ENCODE measurements at places on chromosomes 6 and 20. TPM values are rescaled to one million over a fixed set of nuclear protein-coding genes. Genes with fewer than 3 reads are reported as not detected.

The ENPP5 gene
- total RNA-seq: 0.99 TPM

The MATN4 gene
- total RNA-seq: 0.99 TPM

The BPIFB1 gene
- not detected for total RNA-seq

The KCNQ2 gene
- 1.2 TPM for total RNA-seq

The BEND6 gene
- total RNA-seq: 5.6 TPM

The RAET1G gene
- total RNA-seq: 0.79 TPM

The SPATA25 gene
- 0.69 TPM for total RNA-seq

The ARMC12 gene
- total RNA-seq: not detected

The C20orf96 gene
- total RNA-seq: 4.6 TPM

The GSTA3 gene
- 0.39 TPM for total RNA-seq

The SLC26A8 gene
- 0.20 TPM for total RNA-seq

The PROCR gene
- 26.7 TPM for total RNA-seq

The RAET1L gene
- total RNA-seq: 2.8 TPM

The GHRH gene
- not detected for total RNA-seq

The SYCP2 gene
- 5.8 TPM for total RNA-seq

The FAM217A gene
- total RNA-seq: not detected

DNA sequence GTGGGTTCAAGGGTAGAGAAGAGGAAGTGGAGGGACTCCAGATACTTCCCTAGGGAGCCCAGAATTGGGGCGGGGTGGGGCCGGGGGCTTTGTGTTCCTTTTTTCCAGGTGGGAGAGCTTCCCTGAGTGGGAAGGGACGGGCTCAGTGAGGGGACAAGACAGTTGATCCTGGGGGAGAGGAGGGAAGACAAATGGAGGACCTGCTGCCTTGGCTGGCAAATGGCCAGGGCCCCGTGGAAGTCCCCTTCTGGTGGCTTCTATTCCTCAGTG lies 2.6 kb downstream of the CTSZ start:
- DNase-seq: no peak

GRCh38 chr6:38482466-38482865 lies 157.3 kb downstream of the BTBD9 start:
- no peak for DNase-seq

DNA sequence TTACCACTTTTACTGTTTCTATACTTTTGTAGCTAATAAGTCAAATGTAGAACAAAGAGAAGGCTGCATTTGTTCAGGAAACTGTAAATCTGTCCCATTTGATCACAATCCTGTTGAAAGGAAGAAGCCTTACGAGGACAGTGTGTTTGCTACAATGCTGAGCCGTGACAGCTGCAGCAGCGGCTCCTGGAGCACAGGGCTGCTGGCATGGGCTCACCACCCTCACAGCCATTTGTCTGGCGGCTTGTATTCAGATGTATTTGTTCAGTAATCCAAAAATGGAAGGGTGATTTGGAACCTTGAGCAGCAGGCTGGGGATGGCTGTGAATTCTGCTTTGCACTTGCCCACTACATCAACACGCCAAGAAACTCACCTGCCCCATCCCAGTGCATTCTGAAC lies 5.7 kb downstream of the TUBB2A start:
- DNase-seq: peak; percentile 18

GRCh38 chr6:23003671-23004467 lies 434.5 kb downstream of the HDGFL1 start:
- DNase-seq: peak; percentile 98

GRCh38 chr6:35581633-35582032 lies 68.9 kb upstream of the TULP1 start:
- no peak for DNase-seq

- peak; percentile 17 for DNase-seq
Measured at GRCh38 chr6:105835373-105835772, 250.8 kb upstream of the PRDM1 start.

GRCh38 chr20:51456511-51457509 lies 85.7 kb downstream of the NFATC2 start:
- peak; percentile 88 for DNase-seq

GRCh38 chr6:23106951-23107350 lies 537.6 kb downstream of the HDGFL1 start:
- no peak for DNase-seq

DNA sequence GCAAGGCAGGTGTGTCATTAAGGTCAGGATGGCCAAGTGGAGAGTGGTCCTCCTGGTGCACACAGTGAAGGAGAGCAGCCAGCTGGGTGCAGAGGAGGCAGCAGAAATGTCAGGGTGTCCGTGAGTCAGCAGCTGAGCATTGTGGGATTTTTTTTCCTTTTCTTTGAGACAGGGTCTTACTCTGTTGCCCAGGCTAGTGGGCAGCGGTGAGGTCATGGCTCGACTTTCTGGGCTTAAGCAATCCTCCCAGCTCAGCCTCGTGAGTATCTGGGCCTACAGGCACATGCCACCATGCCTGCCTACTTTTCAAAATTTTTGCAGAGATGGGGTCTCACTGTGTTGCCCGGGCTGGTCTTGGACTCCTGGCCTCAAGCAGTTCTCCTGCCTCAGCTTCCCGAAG lies 16.0 kb downstream of the ARID1B start:
- DNase-seq: no peak

DNA sequence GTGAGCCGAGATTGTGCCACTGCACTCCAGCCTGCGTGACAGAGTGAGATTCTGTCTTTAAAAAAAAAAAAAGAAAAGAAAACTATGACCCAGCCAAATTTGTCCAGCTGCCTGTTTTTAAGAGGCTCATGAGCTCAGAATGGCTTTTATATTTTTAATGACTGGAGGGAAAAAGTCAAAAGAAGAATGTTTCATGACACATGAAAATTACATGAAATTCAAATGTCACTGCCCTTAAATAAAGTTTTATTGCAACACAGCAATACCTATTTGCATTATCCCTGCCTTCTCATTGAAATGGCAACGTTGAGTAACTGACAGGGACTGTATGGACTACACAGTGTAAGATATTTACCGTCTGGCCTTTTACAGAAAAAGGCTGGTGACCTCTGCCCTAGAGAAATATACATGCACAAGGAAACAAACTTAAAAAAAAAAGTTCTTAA lies 11.4 kb downstream of the SENP6 start:
- no peak for DNase-seq

GRCh38 chr6:75788894-75789293 lies 39.9 kb downstream of the MYO6 start:
- DNase-seq: no peak

DNA sequence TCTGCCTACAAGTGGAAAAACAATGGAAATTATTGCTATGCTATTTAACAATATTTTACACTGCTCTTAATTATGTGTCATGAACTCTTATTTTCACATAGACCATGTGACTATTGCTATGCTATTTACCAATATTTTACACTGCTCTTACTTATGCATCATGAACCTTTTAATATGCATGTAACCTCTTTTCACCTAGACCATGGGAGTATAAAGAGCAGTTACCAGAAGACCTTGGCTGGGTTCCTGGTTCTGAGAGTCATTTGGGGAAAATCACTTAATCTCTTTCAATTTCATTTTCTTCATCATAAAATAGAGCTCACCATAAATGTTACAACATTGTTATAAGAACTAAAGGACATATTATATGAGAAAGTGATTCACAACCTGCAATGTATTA lies 223.8 kb upstream of the RNF217 start:
- DNase-seq: no peak

GRCh38 chr6:12751694-12752325 lies 35.2 kb downstream of the PHACTR1 start:
- peak; percentile 8 for DNase-seq

DNA sequence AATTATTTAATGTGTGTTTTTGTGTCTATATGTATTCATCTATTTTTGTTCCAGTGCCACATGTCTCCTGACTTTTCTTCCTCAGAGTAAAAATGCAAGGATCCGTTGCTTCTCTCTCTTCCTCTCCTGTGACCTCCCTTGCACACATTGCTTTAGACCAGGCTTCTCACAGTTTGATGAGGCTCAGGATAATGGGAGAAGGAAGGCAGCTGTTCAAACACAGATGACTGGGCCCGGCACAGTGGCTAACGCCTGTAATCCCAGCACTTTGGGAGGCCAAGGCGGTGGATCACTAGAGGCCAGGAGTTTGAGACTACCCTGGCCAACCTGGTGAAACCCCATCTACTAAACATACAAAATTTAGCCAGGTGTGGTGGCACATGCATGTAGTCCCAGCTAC lies 241.9 kb downstream of the SAMD5 start:
- no peak for DNase-seq

GRCh38 chr20:58590679-58591473 lies 60.2 kb upstream of the STX16 start:
- DNase-seq: no peak

GRCh38 chr6:134676307-134677281 lies 273.3 kb downstream of the ALDH8A1 start:
- no peak for DNase-seq

GRCh38 chr6:53281518-53282215 lies 67.1 kb downstream of the ELOVL5 start:
- no peak for DNase-seq

- no peak for DNase-seq
Measured at GRCh38 chr6:161038229-161039031, 46.9 kb downstream of the MAP3K4 start.

GRCh38 chr6:80792151-80792550 lies 685.7 kb downstream of the BCKDHB start:
- no peak for DNase-seq

GRCh38 chr6:129605967-129606366 lies 104.0 kb downstream of the ARHGAP18 start:
- DNase-seq: peak; percentile 36

DNA sequence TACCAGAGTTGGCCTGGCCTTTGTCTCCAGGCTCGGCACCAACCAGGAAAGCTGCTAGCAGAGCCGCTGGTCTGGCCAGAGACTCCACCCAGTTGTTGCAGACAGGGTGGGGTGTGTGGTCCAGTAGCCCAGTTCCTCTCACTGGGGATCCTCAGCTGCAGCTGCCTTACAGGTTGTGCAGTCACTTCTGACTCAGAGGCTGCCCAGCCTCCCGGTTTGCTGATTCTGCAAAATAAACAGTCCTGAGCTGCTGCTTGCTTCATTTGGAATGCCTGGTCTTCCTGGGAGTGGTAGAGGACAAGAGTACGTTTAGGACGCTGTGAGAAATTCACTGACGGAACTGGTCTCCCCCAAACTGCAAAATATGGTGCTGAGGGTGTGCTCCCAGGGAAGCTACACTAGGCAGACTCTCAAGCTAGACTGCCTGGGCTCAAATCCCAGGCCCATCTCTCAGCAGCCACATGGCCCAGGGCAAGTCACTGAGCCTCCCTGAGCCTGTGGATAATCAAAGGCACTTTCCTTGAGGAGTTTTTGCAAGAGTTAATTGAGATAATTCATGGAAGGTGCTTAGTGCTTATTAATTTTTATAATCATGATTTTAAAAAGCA lies 246.1 kb downstream of the TFAP2C start:
- no peak for DNase-seq

DNA sequence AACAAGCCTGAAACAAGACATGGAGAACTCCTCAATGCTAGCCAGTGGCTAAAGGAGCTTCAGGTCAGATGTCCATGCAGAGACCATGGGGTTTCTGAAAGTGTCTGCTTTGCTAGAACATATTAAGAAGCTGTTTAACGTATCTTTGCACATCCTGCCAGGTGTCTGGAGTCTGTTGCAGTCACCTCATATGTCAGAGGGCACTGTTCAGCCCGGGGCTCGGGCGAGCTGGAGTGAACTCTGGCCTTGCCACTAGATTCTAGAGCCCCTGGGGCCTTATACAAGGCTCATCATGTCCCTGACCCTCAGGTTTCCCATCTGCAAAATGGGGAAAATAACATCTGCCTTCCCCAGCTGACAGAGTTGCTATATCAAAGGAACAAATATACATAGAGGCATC lies 59.0 kb downstream of the PRDM1 start:
- no peak for DNase-seq

GRCh38 chr6:47234266-47234933 lies 75.3 kb downstream of the TNFRSF21 start:
- DNase-seq: no peak

GRCh38 chr6:122657601-122658000 lies 47.4 kb downstream of the PKIB start:
- DNase-seq: peak; percentile 40
